AG08396 (cell line): ENCODE measurements at places on chromosomes 2 and 18.

DNA sequence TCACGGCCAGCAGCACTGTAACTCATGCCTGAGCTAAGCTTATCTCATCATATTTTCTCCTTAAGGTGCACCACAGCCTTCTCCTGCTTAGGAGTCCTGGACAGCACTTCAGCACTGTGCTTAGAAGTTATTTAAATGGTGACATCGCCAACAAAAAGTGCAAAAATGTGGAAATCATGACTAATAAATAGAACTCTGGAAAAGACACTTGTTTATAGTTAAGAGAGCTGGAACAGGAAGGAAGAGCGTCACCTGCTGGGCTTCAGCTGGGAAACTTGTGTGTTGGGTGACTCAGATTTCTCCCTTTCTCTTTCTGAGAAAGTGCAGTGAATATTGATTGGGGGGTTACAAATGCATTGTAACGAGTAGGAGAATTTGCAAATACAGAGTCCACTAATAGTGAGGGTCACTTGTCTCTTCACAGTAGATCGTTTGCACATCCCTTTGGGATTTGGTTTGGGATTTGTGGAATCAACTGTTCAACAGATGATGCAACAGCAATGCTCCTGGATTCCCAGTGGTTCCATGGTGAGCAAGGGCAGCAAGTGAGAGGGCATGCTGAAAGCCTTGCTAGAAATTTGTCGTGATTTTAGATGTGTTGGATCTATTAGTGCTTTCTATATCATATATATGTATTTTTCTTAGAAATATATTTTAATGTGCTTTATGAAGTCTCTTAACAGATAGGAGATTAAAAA is 84.2 kb downstream of the DOK6 start:
- DNase-seq, result peak; percentile 36

DNA sequence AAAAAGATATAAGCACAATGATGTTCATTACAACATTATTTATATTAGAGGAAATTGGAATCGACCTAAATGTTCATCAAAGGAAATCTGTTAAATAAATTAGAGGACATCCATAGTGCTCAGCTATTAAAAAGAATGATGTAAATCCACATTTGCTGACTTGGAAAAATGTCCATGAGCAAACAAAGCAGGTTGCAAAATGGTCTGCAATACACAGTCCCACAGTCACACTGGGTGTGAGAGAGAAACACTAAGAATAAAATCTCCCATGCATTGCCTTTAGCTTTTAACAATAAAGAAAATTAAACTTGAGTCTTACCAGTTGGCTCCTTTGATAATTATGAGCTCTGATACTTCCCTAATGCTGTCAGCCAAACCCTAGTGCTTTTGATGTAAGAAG is 811.1 kb upstream of the SALL3 start:
- no peak for DNase-seq

DNA sequence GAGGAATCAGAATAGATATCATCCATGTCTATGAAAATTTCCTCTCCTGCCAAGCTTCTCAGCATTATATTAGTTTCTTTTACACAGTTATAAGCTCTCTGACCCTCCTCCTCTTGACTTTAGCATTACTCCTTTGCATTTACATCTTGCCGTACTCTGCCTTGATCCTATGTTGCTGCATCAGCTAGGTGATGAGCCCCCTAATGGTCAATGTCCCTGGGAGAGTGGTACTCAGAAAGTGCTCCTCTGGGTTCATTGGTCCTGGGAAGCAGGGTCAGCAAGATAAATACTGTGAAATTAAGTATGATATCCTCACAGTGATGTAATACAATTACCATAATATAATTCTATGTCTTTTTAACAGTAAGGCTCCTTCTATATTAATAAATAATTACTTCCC is 74.1 kb downstream of the PKP4 start:
- no peak for DNase-seq

DNA sequence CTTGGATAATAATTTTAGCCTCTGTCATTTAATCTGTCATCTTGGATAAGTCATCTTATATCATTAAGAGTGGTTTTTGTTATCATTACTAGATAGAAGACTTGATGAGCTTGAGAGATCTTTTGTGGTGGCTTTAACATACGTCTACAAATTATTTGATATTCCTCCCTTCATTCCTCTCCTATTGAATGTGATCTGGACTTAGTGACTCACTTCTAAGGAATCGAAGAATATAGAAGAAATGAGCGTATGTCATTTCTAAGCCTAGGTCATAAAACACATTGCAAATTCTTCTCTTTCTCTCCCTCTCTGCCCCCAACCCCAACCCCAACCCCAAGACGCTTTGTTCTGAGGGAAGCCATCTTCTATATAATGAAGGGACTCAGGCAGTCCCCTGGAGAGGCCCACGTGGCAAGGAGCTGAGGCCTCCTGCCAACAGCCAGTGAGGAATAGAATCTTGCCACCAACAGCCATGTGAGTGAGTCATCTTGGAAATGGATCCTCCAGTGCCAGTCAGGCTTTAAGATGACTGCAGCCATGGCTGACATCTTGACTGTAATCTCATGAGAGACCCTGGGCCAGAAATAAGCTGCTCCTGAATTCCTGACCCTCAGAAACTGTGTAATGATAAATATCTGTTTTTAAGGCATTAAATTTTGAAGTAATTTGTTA is 221.6 kb upstream of the SP5 start:
- DNase-seq, result no peak

GRCh38 chr2:203669820-203670219 is 36.6 kb upstream of the CD28 start:
- no peak for DNase-seq

DNA sequence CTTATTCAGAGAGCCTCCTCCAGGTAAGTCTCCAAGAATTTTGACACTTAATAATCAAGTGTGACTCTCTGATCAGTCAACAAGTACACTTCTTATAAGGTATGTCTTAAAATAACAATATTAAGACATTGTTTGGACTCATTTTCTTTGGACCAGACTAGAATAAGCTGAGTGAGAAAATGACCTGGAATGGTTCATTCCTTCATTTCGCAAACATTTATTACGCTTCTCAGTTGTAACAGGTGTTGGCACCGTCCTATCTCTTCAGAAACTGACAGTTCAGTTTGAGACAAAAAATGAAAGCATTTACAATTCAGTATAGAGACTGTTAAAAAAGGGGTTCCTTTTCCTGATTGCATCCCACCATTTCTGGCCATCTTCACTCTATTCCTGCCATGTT is 46.6 kb downstream of the TSPYL6 start:
- no peak for DNase-seq

- DNase-seq, result no peak
These were observed 15.5 kb downstream of the RND3 start for GRCh38 chr2:150471813-150472510.

- no peak for DNase-seq
These were observed 22.0 kb downstream of the NTSR2 start for GRCh38 chr2:11647834-11648600.

DNA sequence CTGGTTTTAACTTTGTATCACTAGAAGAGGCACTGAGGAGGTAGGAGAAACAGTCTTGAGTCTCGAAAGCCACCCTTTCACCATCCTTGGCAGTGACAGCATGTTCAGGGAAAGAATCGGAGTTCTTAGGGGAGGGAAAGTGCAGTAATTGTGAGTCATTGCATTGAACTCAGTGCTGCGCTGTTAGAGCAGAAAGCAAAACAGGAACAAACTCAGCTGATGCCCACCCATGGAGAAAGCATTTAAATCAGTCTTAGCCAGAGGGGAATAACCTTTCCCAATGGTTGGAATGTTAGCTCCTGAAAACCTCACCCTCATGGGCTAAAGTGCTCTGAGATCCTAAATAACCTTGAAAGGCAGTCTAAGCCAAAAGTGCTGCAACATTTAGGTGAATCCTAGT is 845.6 kb upstream of the CNTNAP5 start:
- DNase-seq, result no peak

GRCh38 chr2:203811491-203812221 is 55.9 kb upstream of the CTLA4 start:
- DNase-seq, result peak; percentile 52

DNA sequence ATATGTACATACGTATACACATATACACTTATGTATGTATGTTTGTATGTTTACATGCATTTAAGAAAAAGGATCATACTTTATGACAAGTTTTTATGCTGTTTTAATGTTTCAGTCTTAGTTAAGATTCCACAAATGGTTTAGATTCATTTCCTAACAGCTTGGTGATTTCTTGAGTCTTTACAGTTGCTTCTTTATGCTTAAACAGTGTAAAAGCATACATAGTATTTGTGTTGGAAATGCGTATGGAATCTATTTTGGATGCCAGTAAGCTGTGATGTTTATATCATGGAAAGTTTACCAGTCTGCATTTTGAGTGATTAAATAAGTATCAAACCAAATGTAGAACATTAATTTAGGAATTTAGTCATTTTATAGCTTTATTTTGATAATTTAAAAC is 55.4 kb downstream of the AGFG1 start:
- DNase-seq, result no peak

GRCh38 chr2:148375214-148375613 is 269.3 kb upstream of the EPC2 start:
- no peak for DNase-seq

GRCh38 chr2:101287303-101287702 is 21.2 kb downstream of the RNF149 start:
- DNase-seq, result no peak

- no peak for DNase-seq
These were observed 353.6 kb upstream of the FSIP2 start for GRCh38 chr2:185384822-185385560.

DNA sequence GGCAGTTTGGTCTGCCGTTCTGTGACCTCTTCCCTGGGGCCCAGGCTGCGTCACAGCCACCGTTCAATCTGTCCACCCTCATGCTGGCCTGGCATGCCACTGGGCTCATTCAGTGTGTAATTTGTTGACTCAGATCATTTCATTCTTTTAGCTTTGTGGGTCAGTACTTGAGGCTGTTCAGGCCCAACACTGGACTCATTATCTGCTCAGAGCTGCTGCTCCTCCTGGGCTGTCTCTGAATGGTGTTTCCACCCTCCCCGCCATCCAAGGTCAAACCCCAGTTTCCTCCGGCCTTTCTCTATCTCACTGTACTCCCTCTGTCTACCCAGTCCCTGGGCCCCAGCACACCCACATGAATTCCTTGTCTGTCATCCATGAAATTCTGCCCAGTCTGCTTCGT is 152.4 kb upstream of the NCK2 start:
- DNase-seq, result no peak

- no peak for DNase-seq
These were observed 40.0 kb upstream of the GLS start for GRCh38 chr2:190840569-190841172.

DNA sequence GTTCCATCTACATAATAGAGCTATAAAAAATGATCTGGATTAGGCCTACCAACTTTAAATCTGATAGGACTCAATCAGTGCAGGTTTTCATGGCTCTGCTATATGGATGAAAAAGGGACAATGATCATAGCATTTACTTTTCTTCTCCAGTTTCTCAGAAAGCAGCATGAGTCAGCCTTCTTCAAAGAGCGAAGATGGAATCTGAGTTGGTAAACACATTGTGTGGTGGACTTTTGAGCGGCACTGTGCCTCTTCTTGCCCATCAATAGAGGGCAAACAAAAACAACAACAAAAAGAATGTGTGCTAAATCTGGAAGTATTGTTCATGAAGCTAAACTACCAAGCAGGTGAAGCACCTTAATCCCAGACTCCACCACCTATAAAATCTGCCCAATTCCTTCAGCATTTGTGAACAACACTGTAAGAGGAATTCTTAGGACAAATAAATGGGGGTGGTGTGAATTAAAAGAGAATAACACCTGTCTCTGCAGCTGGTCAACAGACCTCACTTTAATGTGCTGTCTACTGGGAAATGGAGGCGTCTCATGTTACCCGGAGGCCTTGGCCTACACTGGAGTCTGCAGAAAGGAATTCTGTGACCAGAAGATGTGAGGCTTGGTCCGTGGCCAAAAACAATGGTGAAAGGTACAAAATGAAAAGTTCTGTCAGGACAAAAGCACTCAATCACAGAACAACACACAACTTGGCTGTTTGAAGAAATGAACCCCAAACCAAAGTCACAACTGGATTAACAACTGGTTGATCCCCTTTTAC is 609.0 kb downstream of the IRS1 start:
- DNase-seq, result no peak

- DNase-seq, result no peak
These were observed 8.9 kb downstream of the PAPOLG start for GRCh38 chr2:60764736-60765534.

- DNase-seq, result no peak
These were observed 62.6 kb downstream of the ODC1 start for GRCh38 chr2:10385501-10385900.

DNA sequence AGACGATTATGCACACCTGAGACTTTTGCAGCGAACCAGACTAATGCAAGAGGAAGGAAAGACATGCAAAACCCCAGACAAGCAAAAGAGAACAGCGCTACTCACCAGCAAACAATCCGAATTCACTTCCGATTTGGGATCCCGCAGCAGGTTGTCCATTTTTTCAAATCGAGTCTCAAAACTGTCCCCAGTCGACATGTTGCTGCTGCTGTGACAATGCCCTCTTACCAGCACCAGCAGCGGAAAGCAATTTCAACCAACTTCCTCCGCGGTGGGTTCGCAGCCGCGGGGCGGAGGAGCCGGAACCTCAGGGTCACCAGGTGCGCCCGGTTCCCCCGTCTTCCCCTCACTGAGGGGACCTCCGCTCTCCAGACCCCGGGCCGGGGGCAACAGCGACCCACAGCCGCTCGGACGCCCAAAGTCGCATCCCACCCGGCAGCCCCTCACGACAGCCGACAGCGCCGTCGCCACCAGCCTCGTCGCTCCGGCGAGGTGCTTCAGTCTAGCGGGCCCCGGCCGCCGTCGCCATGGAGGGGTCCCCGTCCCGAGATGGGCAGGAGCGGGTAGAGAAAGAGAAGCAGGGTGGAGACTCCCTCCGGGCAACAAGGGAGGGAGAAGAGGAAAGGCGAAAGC is 784 bp downstream of the ROCK1 start:
- peak; percentile 10 for DNase-seq

DNA sequence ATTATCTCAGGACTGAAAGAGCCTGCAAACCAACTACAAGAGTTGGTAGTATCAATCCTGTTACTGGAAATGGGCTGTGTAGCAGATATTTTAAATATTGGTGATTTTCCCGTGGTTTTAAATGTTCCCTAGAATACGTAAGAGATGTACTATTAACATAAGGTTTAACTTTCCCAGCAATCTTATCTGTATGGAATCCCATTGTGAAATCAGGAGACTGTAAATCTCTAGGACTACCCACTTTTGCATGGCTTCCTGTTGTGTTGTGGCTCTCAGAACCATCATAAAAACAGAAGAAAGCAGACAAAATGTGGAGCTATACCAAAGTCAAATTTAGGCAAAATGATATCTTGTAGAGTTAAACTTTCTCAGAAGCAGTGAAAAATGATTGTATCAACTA is 641.5 kb upstream of the SETBP1 start:
- no peak for DNase-seq

DNA sequence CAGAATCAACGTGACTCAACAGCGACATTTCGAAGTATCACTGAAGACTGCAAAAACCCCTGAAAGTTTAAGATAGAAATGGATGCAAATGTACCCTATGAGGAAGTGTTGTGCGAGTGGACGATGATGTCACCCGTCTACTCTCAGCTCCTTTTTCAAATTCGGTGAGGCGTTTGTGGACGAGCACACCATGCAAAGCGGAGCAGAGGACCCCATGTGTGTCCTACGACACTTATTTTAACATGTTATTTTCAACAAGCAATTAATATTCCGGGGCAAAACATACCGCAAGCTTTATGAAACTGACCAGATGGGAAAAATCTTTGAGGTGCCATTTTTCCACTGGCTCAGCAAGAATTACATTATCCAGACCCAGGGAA is 2.0 kb downstream of the PXDN start:
- no peak for DNase-seq

GRCh38 chr2:165471349-165471950 is 2.0 kb downstream of the CSRNP3 start:
- no peak for DNase-seq

- no peak for DNase-seq
These were observed 180.8 kb upstream of the MGAT5 start for GRCh38 chr2:134073023-134073422.
